ENCODE measurements at places on chromosomes 6 and 20. TPM values are rescaled to one million over a fixed set of nuclear protein-coding genes. Genes with fewer than 3 reads are reported as not detected.
A peak's percentile ranks its signal among the peaks of the same experiment; 100 is the strongest.

The SERPINB6 gene
- 20.1 TPM for total RNA-seq

The AIF1 gene
- 11.7 TPM for total RNA-seq

The CLIC5 gene
- total RNA-seq, result 8.4 TPM

GRCh38 chr6:18053555-18054445 is 66.4 kb upstream of the KIF13A start:
- H3K27ac ChIP-seq, result no peak overlapping the region
- H3K36me3 ChIP-seq, result no peaks in the 10 kb centered on the region
- DNase-seq, result no peak
- no peak overlapping the region for H3K4me3 ChIP-seq
- H3K4me1 ChIP-seq, result no peaks in the 10 kb centered on the region

The EDN1 gene
- not detected for total RNA-seq

DNA sequence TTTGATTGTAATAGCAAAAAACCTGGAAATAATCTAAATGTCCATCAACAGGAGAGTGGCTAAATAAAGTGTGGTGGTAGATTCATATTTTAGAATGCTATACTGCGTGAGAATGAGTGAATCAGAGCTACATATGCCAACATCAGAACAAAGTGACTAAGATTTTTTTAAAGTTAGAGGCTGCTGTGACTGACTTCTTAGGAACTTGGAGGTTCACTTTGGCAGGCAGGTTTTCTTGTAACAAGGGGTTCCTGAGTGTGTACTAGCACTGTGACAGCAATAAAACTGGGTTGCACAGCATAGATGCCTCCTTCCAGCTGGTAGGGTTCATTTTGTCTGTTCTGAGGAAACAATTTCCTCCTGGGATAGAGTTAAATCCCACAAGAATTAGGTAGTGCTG is 75.3 kb upstream of the ENPP5 start:
- no peak for DNase-seq
- H3K27ac ChIP-seq, result no peak overlapping the region
- H3K4me3 ChIP-seq, result no peak overlapping the region
- H3K36me3 ChIP-seq, result no peaks in the 10 kb centered on the region
- peaks cover 2% of the 10 kb centered on the region for H3K4me1 ChIP-seq

DNA sequence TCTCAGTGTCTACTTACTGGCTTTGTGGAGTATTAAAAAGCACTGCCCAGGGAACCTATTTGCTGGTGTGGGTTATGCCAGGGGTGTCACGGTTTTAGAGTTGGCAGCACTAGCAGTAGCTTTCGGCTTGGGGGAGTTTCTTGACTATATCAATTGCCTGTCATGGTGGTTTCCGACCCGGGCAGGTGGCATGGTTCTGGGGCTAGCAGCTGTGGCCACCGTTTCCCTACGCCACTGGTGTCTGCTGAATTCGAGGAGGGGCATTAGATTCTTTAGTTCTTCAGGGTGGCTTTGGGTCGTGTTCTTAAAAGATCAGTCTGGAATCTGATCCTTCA is 55.6 kb upstream of the FOXC1 start:
- H3K4me3 ChIP-seq, result peak overlapping the region; percentile 80
- no peaks in the 10 kb centered on the region for H3K36me3 ChIP-seq
- DNase-seq, result no peak
- peaks cover 11% of the 10 kb centered on the region for H3K27me3 ChIP-seq

- H3K4me1 ChIP-seq, result peaks cover 48% of the 10 kb centered on the region
- H3K27me3 ChIP-seq, result no peaks in the 10 kb centered on the region
- no peak overlapping the region for H3K4me3 ChIP-seq
- no peak overlapping the region for H3K27ac ChIP-seq
- DNase-seq, result no peak
Observed at GRCh38 chr6:45504947-45505346, 127.2 kb upstream of the SUPT3H start.

DNA sequence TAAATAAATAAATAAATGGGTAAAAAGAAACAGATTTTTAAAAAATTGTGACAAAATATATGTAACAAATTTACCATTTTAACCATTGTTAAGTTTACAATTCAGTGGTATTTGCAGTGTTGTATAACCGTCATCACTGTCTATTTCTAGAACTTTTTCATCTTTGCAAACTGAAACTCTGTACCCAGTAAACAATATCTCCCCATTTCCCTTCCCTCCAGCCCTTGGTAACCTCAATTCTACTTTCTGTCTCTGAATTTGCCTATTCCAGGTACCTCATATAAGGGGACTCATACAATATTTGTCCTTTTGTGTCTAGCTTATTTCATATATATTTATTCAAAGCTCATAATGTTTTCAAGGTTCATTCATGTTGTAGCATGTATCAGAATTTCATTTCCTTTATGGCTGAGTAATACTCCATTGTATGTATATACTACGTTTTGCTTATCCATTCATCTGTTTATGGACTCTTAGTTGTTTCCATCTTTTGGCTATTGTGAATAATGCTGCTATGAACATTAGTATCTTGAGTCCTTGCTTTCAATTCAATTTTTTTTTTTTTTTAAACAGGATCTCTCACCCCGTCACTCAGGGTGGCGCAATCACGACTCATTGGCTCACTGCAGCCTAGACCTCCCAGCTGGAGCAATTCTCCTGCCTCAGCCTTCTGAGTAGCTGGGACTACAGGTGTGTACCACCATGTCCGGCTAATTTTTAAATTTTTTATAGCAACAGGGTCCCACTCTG is 8.9 kb downstream of the MANBAL start:
- H3K4me3 ChIP-seq, result no peak overlapping the region
- H3K27ac ChIP-seq, result peak overlapping the region; percentile 16
- no peaks in the 10 kb centered on the region for H3K27me3 ChIP-seq
- DNase-seq, result no peak
- peaks cover 44% of the 10 kb centered on the region for H3K36me3 ChIP-seq
- H3K4me1 ChIP-seq, result peaks cover 42% of the 10 kb centered on the region

DNA sequence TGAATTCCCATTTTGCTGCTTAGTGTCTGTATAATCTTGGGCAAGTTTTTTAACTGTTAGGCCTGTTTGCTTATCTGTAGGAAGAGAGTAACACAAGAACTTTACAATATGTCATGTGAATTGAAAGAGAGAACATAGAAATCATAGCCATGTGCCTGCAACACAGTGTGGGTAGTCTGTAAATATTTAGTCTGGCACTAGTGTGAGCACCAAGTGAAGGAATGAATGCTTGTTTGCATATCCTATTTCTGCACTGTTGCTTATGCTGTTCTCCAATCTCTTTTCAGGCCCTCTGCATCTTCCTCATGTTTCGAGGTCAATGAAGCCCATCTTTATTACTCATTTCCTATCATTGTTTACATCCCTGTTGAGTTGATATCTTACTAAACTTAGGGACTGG is 49.2 kb downstream of the CBFA2T2 start:
- no peak overlapping the region for H3K27ac ChIP-seq
- H3K36me3 ChIP-seq, result peaks cover 10% of the 10 kb centered on the region
- H3K4me3 ChIP-seq, result no peak overlapping the region
- no peak for DNase-seq
- H3K4me1 ChIP-seq, result no peaks in the 10 kb centered on the region

The C4A gene
- 5.7 TPM for total RNA-seq

GRCh38 chr6:136036601-136037000 is 185.1 kb downstream of the PDE7B start:
- H3K4me3 ChIP-seq, result no peak overlapping the region
- DNase-seq, result no peak
- H3K4me1 ChIP-seq, result no peaks in the 10 kb centered on the region
- no peaks in the 10 kb centered on the region for H3K36me3 ChIP-seq
- H3K27ac ChIP-seq, result no peak overlapping the region

- no peak overlapping the region for H3K27ac ChIP-seq
- peaks cover 8% of the 10 kb centered on the region for H3K4me1 ChIP-seq
- H3K4me3 ChIP-seq, result peak overlapping the region; percentile 2
- H3K36me3 ChIP-seq, result no peaks in the 10 kb centered on the region
- H3K27me3 ChIP-seq, result no peaks in the 10 kb centered on the region
- DNase-seq, result no peak
Observed at GRCh38 chr6:81727876-81728517, 24.5 kb downstream of the TENT5A start.

GRCh38 chr6:85287654-85288053 is 162.2 kb upstream of the NT5E start:
- H3K36me3 ChIP-seq, result no peaks in the 10 kb centered on the region
- H3K4me1 ChIP-seq, result no peaks in the 10 kb centered on the region
- no peak overlapping the region for H3K4me3 ChIP-seq
- no peak for DNase-seq
- H3K27me3 ChIP-seq, result no peaks in the 10 kb centered on the region

The MUCL3 gene
- total RNA-seq, result not detected

Data from activated CD4-positive, alpha-beta memory T cell treated with anti-CD3 and anti-CD28 coated beads, Interleukin-2, amount 10 ng/mL, durations not matched to agents 7 days and 5 days (primary cell).